Motor neuron (in vitro differentiated cells): ENCODE measurements at places on chromosomes 7 and 10.
A peak's percentile ranks its signal among the peaks of the same experiment; 100 is the strongest.

GRCh38 chr10:113030453-113030852 lies 80.4 kb downstream of the TCF7L2 start:
- ATAC-seq = peak; percentile 74

DNA sequence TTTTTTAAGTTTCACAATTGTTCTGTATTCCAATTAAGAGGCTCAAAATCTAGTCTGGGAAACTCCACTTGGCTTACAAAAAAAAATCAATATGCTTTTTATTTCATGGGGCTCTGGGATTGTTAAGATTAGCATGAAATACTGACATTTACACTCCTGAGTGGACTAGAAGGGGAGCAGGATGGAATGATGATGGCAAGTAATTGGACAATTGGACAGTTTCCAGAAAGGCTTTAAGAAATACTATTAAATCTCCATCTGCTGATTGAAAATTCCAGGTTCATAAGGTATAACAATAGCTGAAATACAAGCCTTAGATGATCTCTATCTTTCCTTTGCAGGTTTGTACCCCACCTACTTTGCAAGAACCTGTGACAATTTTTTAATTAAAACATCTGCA lies 184.4 kb downstream of the LRRTM3 start:
- ATAC-seq = no peak

- ATAC-seq = no peak
Measured at GRCh38 chr7:1156782-1157535, 3.0 kb downstream of the ZFAND2A start.

DNA sequence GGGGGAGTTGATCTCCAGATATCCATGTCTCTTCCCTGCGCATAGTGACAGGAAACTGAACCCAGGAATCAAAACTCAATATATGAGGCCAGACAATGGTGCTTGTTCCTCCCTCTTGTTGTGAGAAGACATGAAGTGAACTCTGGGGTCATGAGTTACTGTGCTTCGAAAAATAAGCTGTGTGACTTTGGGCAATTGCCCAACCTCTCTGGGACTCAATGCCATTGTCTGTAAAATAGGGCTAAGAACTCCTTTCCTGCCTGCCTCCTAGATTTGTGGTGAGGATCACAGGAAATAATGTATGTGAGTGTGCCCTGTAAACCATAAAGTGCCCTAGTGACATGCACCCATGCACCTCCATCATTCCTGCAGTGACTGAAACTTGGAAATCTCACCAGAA lies 48.4 kb downstream of the SYPL1 start:
- ATAC-seq = no peak

DNA sequence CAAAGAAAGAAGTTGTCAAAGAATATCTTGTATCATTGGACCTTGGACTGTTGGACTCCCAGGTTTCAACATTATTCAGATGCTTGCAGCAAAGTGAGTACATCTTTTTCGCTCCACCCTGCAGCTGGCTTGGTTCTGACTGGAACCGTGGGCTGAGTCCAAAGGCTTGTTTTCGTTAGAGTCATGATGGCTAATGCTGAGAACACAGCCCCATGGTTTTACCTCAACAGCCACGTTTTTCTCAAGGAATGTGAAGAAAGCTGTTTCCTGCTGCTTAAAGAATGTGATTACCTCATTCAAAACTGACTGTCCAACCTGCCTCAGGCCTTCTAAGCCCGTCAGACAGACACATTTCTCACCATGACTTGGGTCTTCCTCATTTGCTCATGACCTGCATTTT lies 69.5 kb downstream of the STEAP1B start:
- peak; percentile 97 for ATAC-seq

DNA sequence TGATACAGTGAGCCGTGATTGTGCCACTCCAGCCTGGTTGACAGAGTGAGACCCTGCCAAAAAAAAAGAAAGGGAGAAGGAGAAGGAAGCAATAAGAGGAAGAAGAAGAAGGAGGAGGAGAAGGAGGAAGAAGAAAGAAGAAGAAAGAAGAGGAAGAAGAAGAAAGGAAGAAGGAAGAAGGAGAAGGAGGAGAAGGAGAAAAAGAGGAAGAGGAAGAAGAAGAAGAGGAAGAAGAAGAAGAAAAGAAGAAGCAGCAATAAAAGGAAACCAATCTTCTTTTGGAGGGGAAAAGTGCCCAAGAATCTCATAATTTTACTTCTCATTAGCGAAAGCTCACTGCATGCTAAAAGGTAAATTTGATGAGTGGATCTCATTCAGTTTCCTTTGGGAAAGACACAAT lies 85.7 kb upstream of the GLCCI1 start:
- ATAC-seq = no peak

GRCh38 chr7:51368334-51368733 lies 51.7 kb upstream of the COBL start:
- peak; percentile 68 for ATAC-seq

DNA sequence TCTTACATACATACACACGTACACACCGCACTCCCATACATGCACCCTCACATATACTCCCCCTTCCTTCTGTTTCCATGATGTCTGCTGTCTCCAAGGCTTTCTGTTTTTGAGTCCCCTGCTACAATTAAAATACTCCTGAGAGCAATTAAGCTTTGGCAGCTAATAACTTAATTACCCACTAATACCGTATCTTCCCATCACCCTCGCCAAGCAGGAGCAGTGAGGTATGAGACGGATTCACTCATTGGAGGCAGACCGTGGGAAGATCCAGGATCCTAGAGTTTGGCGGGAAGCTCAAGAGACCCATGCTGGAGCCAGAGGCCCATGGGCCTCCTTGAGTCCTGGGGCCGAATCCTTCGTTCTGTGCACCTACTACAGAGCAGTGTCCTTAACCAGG lies 1.7 kb upstream of the CALN1 start:
- ATAC-seq = no peak

- ATAC-seq = no peak
Measured at GRCh38 chr7:83441-83840, 108.9 kb upstream of the FAM20C start.

GRCh38 chr7:92051655-92052054 lies 82.6 kb downstream of the CYP51A1 start:
- no peak for ATAC-seq

- ATAC-seq = no peak
Measured at GRCh38 chr10:74081941-74082718, 68.5 kb downstream of the AP3M1 start.

- ATAC-seq = no peak
Measured at GRCh38 chr10:124381011-124381611, 37.6 kb downstream of the OAT start.

DNA sequence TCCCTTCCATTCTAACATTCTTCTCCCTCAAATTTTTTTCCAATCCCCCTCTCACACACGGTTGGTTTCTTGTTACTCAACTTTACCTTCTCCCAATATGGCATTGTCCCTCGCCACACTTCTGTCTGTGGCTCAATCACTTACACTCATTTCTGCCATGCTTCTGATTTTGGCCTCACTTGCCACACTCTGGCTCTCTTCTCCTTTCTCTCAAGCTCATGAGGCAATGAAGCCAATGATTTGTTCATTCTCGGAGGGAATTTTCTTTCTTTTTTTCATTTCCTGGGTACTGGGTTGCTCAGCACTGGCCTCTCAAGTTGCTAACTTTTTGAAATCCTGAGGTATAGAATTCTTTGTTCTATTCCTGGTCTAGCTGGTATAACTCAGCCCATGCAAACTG lies 4.0 kb upstream of the MYOZ1 start:
- no peak for ATAC-seq

GRCh38 chr10:61779950-61780659 lies 117.4 kb downstream of the CABCOCO1 start:
- peak; percentile 93 for ATAC-seq

DNA sequence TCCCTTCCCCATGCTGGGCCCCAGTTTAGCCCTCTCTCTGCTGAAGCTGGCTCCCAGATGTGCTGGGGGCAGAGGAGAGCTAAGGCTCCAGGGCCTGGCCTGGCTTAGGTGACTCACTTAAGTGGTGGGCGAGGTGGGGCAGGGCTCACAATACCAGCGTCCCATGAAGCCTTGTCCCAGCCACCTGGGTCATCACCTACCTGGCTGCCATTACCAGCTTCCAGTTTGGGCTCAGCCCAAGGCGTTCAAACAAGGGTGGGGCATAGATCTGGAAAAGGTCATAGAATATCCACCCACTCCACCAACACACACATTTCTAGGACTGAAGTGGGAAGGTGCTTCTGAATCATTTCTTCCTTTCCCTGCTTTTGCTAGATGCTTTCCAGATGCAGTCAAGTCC lies 8.3 kb downstream of the KAZALD1 start:
- no peak for ATAC-seq

- ATAC-seq = no peak
Measured at GRCh38 chr7:138066954-138067394, 9.3 kb upstream of the AKR1D1 start.

DNA sequence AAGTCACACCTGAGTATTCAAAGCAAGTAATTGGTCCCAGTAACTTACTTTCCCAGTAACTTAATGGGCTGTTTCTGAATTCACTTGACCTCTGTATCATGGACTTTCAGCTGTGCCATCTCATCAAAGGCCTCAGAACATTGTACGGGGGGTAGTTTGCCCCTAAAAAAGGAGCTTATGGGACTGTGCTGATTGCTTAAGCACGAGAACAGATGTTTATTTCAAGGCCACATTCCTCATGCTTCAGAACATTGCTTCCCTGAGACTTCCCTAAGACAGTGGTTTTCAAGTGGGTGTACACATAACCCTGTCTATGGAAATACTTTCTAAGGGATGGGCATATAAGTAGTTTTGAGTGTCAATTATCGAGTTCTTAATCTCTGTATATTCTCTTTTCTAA lies 26.8 kb downstream of the CALCR start:
- no peak for ATAC-seq

DNA sequence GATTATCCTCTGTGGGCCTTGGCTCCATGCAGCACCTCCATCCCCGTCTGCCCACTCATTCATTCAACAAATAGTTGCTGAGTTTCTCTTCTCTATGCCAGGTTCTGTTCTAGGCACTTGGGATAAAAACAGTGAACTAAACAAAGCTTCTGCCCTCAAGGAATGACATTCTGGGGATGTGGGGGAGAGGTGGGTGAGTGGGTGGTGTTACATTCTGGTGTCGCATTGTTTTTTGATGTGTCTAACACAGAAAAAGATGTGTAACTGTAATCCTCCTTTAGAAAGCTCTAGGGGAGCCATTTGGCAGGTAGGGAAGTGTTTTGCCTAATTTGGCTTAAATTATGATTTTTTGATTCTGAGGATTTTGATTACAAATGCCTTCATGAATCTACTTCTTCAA lies 21.4 kb downstream of the AUTS2 start:
- no peak for ATAC-seq

GRCh38 chr7:133613250-133613790 lies 360.4 kb downstream of the EXOC4 start:
- no peak for ATAC-seq

- ATAC-seq = no peak
Measured at GRCh38 chr10:62270020-62270419, 1.4 kb upstream of the RTKN2 start.

DNA sequence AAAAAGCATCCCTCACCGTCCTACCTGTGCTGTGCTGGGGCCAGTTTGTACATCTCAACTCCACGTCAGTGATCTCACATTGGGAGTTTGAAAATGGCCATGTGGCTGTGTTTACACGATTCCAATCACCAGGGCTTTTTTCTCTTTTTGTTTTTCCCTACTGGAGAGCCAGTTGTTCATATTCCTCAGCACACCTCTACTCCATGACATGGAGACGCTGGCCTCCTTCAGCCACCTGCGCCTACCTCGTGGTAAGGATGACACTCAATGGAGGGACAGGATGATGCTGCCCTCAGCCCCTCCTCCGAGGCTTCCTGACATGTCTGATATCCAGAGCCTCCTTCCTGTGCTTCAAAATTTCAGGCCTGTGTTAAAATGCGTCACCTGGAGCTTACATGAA lies 10.3 kb downstream of the CLRN3 start:
- ATAC-seq = no peak

- ATAC-seq = no peak
Measured at GRCh38 chr7:92266415-92267241, 20.9 kb downstream of the ANKIB1 start.

DNA sequence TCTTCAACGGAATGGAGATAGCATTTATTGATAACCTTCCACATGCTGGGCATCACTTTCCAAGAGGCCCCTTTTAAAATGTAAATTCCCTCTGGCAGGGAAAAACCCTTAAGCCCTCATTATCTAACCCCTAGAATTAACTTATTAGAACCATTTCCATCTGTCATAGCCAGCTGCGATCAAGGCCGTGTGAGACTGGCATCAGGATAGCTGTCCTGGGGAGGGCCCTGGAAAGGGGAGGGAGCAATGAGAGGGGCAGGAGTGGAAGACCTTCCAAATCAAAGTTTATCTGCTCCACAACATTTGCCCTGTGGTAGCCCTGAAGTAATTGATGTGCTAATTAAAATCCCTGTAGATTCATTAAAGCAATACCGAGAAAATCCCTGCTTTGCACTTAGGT lies 45.0 kb upstream of the JAZF1 start:
- ATAC-seq = no peak

GRCh38 chr10:71765176-71765904 lies 8.0 kb downstream of the VSIR start:
- ATAC-seq = no peak

- ATAC-seq = no peak
Measured at GRCh38 chr7:38637957-38638356, 6.8 kb upstream of the AMPH start.

DNA sequence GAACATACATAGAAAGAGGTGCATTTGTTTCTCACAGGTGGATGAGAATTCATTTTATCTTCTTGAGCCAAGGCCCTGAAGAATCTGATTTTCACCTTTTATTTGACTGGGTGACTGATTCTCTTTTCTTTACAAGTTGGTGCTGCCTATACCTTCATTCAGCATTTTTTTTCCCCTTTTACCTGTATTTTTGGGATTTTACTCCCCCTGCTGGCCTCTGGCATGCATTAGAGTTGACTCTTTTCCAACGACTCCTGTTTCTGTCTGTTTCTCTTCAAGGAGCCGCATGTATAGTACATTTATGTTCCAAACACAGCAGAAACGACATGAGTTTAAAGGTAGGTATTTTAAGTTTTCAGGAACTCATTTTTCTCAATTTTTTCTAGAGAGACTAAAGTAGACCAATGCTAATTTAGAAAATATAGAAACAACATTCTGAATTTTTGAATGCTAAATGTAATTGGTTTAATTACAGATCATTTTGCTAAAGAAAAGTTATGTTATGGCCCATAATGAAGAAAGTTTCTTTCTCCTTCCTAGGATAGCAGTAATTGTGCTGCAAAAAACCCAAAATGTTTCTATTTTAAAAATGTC lies 149.8 kb upstream of the HDAC9 start:
- peak; percentile 60 for ATAC-seq

- ATAC-seq = no peak
Measured at GRCh38 chr10:114746531-114746930, 75.0 kb upstream of the FHIP2A start.

DNA sequence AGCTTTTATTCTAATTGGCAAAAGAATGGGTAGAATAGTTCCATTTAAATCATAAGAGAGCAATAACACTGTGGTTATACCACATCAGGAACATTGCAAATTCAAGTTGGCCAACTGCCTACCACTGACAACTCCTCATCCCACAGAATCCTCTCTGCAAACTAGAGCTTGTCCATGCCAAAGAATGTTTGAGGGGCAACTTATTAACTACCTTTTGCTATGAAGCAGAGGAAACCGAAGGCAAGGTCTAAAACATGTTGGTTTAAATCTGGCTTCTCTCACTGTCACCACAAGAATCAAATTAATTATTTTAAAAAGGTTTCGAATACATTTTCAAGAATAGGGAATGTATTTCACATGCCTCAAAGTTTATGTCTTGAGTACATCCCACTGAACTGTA lies 36.0 kb downstream of the RHOBTB1 start:
- no peak for ATAC-seq

GRCh38 chr10:33889371-33889770 lies 554.9 kb upstream of the NRP1 start:
- no peak for ATAC-seq
